ENCODE measurements at places on chromosomes 4 and X.
A peak's percentile ranks its signal among the peaks of the same experiment; 100 is the strongest.

GRCh38 chrX:53287493-53288138 is 6.2 kb upstream of the IQSEC2 start:
- DNase-seq, result peak; percentile 7

DNA sequence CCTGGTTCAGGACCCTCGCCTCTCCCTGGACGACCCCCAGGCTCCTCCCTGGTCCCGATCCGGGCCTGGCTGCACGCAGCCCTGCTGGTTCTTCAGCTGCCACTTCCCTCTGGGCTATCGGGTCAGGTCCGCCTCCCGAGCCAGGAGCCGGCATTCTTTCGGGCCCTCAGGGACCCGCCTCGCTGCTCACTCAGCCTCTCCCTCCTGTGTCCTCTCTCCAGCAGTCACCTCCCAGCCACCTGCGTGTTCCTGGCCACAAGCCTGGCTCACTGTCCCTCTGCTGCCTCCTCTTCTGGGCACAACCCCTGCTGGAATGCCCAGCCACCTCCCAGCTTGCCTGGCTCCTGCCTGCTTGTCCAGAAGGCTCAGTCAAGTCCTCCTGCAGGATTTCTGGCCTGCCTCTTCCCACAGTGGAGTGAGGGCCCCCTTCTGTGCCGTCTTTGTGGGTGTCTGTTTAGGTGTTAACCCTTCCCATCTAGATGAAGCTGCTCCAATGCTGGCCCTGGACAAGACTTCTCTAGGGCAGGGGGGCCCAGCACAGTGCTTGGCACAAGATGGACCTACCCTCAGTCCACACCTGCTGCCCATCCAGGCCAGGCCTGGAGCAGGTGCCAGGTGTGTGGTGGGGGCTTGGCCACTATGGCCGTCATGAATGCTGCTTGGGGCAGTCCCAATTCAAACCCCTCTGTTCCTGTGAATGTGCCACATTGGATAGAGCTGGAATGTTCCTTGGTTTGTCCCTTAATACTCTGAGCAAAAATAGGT is 2.2 kb downstream of the WFS1 start:
- DNase-seq, result no peak

GRCh38 chrX:122269243-122269781 is 914.8 kb upstream of the GRIA3 start:
- DNase-seq, result no peak

DNA sequence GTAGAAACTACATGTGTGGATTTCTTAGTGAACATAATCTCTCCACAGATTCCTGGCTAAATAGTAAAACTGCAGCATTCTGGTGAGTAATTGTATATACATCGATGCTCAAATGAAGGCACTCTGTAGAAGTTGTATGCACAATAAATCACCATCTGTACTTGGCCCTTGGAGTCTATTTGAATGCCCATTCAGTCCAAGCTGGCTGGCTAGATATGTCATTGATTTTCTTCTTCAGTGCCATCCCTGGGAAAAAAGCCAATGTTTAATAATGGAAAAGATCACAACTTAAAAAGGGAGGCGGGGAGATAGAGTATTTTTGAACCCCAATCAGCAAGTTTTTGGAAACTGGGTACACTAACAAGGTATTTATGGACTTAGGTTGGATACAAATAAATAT is 381.0 kb upstream of the TEX13C start:
- no peak for DNase-seq

DNA sequence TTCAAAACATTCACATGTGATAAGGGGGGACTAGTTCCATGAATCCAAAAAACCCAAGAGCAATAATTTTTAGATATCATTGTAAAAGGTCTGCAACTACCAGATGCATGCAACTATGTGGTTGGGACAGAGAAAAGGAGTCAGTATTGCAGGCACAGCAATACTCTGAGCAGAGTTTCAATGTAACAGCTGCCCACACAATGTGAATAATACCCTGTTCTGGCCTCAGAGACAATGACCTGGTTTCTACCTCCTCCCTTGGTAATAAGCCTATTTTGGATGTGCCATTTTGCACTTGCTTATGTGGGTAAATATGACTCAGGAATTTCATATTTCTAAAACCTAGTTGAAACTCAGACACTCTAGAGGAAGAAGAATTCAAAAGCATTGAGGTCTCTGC is 194.8 kb upstream of the RASGEF1B start:
- no peak for DNase-seq

DNA sequence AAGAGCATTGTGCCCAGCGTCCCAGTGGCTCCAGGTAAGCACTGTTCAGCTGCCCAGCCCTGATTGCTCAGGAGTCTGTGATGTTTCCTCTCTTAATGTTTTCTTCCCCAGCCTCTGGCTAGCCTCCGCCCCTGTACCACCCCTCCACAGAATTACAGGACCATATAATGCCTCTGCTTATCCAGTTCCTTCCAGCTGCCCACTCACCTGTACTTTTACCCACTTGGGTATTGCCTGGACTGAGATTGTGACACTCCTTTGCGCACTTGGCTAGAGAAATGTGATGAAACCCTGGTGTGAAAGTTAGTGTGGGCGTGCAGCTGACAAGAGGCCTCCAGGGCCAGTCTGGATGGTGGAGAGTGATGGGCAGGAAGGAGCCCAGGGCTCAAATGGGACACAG is at the start of gene AWAT2:
Gene AWAT2, minus strand, starts transcription at position 14 of the 400 bp plus-strand sequence. Its CDS starts 6 bp downstream, at position 8.
- DNase-seq, result no peak

- no peak for DNase-seq
Observed at GRCh38 chr4:176781739-176782100, 11.0 kb downstream of the VEGFC start.

GRCh38 chr4:7197910-7198309 is 5.6 kb downstream of the SORCS2 start:
- no peak for DNase-seq

- no peak for DNase-seq
Observed at GRCh38 chr4:1206299-1207156, 34.1 kb upstream of the SPON2 start.

GRCh38 chrX:115901241-115901640 is 269.3 kb upstream of the AGTR2 start:
- DNase-seq, result no peak

- DNase-seq, result peak; percentile 32
Observed at GRCh38 chrX:71532078-71532752, 689 bp upstream of the OGT start.

- no peak for DNase-seq
Observed at GRCh38 chrX:47562615-47563243, 1.7 kb downstream of the ARAF start.

DNA sequence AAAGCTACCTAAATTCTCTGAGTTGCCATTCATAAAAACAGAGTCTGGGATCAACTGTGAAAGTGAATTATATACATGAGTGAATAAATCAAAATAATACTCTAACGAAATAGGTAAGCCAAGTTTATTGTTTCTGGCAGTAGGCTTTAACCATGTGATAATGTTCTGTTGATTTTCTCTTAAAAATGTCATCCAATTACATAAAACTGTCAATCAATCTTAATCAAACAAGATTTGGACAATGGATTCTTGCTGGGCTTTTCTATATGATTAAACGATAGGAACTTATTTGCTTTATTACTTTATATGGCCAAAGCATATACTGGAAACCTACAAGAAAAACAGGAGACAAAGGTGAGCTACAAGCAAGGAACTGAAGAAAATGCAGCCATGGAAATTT is 148.8 kb downstream of the INPP4B start:
- no peak for DNase-seq

GRCh38 chrX:151912221-151912620 is 468 bp upstream of the MAGEA4 start:
- no peak for DNase-seq

- DNase-seq, result no peak
Observed at GRCh38 chr4:26473893-26474292, 16.4 kb downstream of the CCKAR start.

GRCh38 chrX:35696760-35697234 is 101.3 kb upstream of the MAGEB16 start:
- no peak for DNase-seq

DNA sequence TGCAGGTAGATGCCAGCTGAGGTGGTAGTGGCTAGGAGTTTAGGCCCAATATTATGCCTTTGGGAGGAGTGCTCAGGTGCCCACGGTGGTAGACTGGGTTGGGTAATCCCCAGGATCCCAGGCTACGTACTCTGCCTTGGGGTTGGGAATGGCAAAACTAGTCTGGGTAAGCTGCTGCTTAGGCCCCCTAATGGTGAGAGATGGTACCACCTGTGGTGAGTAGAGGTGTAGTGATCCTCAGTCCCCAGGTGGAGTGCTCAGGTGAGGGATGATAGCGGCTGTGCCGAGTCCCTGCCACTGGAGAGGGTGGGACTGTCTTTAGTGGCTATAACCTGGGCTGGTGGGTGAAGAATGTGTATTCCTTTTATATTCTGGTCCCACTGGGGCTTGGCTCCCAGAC is 75.2 kb downstream of the IL1RAPL2 start:
- no peak for DNase-seq

DNA sequence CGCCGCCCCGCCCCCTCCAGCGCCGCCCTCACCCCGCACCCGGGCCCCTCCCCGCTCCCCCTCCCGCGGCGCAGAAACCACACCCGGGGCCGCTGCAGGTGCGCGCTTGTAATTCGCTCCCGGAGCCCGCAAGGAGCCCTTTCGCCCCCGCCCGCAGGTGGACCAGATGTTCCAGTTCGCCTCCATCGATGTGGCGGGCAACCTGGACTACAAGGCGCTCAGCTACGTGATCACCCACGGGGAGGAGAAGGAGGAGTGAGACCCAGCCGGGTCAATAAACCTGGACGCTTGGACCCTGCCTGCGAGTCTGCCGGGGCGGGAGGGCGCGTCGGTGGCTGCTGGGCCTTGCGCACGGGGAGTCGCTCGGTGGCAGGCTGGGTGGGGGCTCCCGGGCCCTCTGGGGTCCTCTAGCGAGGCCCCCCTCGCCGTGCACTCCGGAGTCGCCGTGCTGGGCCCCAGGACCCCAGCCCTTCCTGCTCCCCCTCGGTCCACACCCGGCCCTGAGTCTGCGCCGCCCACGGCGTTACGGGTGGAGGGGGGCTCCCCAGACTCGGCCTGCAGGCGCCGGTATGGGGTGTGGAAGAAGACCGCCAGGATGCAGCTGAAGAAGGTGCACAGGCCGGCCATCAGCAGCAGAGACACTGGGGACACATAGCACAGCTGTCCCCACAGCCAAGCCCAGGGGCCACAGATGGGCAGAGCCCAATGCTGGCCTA is 7.1 kb downstream of the SLC49A3 start:
- no peak for DNase-seq

DNA sequence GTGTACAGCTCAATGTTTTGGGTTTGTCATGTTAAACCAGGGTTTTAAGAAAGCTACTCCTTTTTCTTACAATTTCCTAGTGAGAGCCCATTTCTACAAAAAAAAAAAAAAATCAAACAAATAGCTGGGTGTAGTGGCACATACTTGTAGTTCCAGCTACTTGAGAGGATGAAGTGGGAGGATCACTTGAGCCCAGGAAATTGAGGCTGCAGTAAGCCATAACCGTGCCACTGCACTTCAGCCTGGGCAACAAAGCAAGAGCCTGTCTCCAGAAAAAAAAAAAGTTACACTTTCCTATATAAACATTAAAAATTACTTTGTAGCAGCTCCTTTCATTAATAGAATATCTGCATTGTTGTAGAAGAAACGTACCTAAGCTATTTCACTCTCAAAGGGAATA is 166.7 kb downstream of the HS6ST2 start:
- no peak for DNase-seq

- no peak for DNase-seq
Observed at GRCh38 chrX:134023851-134024281, 38.5 kb upstream of the GPC3 start.

GRCh38 chr4:20254511-20255250 is 3.0 kb downstream of the SLIT2 start:
- DNase-seq, result no peak

GRCh38 chr4:37745946-37746345 is 59.8 kb upstream of the RELL1 start:
- DNase-seq, result no peak

Measured in activated gamma-delta T cell treated with anti-CD3 and anti-CD28 coated beads, Interleukin-2, amount 50 U/mL, for 16 hours (primary cell).